ENCODE measurements at places on chromosomes 1 and 21.

GRCh38 chr1:184640505-184640904 is 114.2 kb downstream of the EDEM3 start:
- no peak for DNase-seq

DNA sequence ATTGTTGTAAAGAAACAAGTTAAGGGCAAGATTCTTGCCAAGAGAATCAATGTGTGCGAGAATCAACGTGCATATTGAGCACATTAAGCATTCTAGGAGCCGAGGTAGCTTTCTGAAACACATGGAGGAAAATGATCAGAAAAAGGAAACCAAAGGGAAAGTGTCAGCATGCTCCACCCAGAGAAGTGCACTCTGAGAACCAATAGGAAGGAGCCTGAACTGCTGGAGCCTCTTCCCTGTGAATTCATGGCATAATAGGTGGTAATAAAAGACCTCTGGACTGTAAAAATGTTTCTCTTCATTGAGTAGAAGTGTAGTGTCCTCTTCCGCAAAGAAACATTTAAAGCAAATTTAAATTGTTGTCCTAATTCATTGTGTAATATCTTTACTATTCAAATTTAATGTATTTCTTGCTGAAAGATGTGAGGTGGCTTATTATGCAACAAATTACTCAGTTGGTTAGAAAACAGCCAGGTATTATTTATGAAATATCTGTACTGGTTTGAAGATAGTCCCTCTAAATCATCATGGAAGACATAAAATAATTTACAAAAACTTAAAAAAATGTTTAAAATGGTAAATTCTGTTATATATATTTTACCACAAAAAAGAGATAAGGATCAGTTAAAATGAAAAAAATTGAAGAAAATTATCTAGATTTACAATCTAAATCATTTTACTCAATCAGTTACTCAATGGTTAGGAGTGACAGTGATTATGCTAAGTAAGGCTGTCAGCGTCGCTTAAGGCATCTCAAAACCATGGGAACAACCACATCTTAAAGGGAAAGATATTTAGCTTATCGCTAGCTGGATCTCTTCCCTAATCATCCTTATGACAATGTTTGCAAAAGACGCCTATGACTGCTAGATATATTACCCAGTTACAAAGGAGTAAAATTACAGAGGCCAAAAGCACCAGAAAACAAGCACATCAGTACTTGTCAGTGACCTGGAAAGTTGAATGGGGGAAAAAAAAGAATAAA is 31.3 kb downstream of the NVL start:
- no peak for DNase-seq

DNA sequence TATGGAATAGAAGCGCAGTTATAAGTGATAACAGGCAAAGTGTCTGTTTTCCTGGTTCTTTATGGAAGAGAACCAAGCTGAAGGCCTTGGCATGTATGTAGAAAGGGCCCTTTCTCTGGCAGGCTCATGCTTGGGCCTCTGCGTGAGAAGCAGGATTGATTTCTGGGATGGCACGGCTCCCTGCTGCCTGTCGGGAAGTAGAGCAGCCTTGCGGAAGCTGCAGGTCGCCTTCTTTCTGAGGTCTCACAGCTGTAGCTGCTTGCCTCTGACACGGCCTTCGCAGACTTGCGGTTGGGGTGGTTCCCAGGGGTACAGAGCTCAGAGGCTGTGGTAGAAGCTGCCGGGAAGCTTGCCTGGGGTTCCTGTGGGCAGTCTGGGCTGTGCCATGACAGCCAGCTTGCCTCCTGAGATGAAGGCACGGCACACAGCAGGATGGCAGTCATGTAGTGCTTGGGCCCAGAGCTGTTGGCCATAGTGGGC is 39.4 kb downstream of the TRAPPC10 start:
- no peak for DNase-seq

DNA sequence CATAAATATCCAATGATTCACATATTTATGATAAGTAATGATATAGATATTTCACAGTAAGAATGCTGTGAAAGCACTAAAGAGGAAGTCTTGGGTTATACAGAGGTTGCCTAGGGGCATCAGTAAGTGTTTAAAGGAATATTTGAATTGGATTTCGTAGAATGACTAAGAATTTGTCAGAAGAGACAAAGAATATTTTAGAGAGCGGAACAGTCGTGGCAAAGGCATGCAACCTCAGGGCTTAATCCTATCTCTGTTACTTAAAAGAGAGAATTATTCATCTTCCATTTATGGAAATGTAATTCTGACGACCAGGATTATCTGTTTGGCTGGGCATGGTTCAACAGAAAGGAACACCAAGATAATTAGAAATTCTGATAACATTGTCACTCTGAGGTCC is 171.9 kb upstream of the NR5A2 start:
- no peak for DNase-seq

GRCh38 chr1:30315185-30315960 is 408.0 kb downstream of the MATN1 start:
- DNase-seq = no peak

DNA sequence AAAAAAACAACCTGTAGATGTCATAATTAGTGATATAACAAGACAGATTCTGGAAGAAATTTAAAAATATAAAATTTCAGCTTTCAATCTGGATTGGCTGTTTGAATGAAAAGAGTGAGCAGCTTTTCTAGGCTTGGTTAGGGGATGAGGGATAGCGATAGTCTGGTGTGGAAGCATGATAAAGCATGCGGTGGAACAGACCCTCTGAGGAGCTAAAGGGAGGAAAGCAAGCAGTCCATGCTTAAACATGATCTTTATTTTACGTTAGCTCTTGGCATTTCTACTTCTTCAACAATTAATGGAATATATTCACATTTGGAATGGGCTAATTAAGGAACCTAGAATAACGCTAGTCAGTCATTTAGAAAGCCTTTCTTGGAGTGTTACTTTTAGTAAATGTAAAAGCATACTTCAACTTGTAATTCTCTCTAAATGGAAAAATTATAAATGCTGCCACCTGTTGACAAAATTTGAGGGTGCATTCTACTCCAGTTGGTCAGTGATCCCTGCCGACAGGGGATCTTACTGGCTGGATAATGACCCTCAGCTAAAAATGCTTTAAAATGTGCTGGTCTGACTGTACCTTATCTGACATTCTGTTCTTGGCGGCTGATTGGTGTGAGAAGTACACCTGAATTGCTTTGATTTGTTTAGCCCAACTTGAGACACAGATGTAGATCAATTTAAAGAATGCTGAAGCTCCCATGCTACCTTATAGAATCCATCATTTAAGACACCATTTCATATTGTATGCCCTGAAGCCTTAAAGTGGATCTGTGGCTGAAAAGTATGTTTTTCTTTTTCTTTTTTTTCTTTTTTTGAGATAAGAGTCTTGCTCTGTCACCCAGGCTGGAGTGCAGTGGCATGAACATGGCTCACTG is 61.2 kb downstream of the AK4 start:
- no peak for DNase-seq

- no peak for DNase-seq
Measured at GRCh38 chr1:238530209-238530851, 639.6 kb upstream of the ZP4 start.

- no peak for DNase-seq
Measured at GRCh38 chr1:93613898-93614297, 67.7 kb downstream of the BCAR3 start.

GRCh38 chr1:153389973-153390879 is 647 bp downstream of the S100A8 start:
- no peak for DNase-seq

GRCh38 chr1:233505130-233505529 is 108.8 kb upstream of the KCNK1 start:
- no peak for DNase-seq

DNA sequence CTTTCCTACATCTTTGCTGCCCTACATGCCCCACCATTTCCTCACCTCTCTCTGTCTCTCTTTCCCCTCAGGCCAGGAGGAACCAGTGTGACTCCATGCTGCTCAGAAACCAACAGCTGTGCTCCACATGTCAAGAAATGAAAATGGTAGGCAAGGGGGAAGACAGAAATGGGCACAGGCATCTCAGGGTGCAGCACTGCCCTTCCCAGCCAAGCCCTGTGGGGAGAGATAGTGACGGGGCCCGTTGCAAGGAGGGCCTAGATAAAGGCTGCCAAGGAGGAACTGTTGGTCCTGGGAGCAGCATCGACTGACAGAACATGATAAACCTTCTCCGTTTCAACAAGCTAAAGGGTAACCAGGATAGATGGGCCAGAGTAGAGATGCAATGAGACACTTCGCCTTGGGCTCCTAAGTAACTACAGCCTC is 12.5 kb upstream of the PIGC start:
- DNase-seq = no peak

- no peak for DNase-seq
Measured at GRCh38 chr1:31750858-31751510, 13.2 kb downstream of the ADGRB2 start.

GRCh38 chr1:18957136-18957521 is 653 bp upstream of the IFFO2 start:
- no peak for DNase-seq

DNA sequence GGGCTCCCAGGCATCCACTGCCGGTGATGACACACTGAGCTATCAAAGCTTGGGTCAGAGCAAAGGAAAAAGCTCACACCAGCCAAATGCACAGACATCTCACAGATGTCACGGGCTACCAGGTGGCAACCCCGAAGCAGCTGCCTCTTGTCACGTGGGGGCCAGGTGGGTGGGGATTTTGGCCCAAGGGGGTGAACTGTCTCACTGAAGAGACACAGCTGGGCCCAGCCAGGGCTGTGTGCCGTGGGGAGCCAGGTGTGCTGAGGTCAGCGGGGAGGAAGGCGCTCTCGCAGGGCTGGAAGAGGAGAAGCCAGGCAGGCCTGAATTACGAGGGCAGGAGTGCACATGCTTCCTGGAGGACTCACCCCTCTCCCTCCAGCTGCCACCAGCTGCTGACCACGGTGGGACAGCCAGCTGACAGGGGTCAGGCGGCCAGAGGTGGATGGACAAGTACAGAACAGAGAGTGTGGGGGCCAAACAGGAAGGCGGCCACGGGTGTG is 32.4 kb downstream of the KCNN3 start:
- no peak for DNase-seq

DNA sequence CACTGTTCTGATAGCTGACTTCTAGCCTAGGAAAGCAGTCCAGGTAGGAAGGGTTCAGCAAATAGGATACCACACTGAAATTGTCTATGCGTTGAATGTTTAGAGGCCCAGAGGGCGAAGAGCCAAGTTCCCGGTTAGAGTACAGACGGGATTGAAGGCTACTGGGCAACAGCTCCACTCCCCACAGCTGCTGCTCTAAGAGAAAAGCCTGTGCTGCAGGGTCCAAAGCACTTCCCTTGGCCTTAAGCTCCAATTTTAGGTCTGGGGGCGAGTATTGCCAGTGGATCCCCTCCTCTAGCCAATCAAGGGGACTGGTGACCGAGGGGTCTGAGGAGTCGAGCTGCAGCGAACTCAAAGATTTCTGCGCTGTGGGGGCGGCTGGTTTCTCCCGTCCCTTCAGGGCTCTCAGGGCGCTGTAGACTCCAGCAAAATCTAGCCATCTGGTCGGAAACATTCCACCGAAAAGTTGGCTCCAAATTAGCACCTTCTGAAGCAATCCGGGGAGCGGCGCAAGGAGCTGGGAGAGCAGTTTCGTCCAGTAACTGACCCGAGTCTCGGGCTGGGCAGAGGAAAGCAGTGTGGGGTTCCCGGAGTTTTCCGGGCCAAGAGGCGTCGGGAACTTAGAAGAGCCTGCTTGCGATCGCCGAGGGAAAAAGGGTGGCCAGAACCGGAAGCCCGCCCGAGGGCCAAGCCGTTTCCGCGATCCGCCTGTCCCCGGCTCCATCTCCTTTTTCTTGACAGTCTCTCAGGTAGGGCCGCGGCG is 748 bp downstream of the PPP1R15B start:
- no peak for DNase-seq

- DNase-seq = no peak
Measured at GRCh38 chr1:92544756-92545165, 58.0 kb upstream of the GFI1 start.

- no peak for DNase-seq
Measured at GRCh38 chr1:29444782-29445729, 208.7 kb downstream of the PTPRU start.

- no peak for DNase-seq
Measured at GRCh38 chr1:22333516-22334121, 118.0 kb upstream of the ZBTB40 start.

DNA sequence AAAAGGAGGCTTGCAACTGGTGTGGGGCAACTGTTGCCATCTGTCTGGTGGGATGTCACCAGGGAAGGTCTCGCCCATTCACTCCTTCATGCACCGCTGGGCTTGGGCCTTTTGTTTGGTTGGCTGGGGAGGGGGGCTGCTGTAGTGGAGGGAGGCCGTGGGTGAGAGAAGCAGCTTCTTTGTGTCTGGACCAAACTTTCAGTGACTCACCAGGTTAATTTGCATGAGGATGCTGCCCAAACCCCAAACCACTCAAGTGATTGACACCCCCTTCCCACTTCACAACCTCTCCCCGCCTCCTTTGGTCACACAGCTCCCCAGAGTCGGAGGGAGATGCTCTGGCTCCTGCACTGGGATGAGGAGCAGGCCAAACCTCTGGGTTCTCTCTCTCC is 19.7 kb downstream of the BTG2 start:
- DNase-seq = no peak

GRCh38 chr1:113452921-113453770 is 62.8 kb downstream of the MAGI3 start:
- no peak for DNase-seq

DNA sequence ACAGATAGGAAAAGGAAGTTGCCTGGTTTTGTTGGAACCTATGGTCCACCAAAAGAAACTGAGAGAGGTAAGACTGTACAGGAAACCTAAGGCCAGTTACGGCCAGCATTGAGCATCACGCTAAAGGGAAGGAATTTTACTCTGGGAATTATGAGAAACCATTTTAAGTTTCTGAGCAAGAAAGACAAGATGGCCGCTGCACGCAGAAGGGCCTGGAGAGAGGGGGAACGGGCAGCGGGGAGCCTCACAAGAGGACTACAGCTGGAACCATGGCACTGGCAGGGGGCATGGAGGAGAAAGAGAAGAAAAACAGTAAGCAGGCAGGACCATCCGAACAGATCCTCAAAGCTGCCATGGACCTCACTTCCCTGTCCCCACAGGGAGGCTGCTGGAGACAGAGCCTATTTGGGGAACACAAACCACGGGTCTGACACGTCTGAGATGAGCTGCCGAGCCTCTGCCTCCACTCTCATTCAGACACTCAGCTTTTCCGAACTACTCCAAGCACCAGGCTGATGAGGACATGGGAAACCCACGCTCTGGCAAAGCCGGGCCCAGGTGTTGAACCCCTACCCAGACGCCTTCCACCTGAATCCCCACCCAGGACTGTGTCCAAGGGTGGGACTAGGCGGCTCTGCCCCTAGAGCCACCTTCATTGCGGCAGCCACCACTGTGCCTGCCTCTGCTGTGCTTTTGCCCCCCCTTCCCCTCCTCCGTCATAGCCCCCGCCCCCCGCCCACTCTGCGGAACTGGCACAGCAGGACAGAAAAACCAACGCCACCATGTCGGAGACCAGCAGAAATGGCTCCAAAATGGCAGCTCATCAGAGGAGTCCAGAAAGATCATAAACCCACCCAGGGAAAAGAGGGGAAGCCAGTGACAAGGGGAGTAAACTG is 69.0 kb downstream of the CD46 start:
- DNase-seq = no peak

Data from activated CD8-positive, alpha-beta memory T cell treated with anti-CD3 and anti-CD28 coated beads for 1 hour (primary cell).